ENCODE measurements at places on chromosomes 5 and 9. TPM values are rescaled to one million over a fixed set of nuclear protein-coding genes. Genes with fewer than 3 reads are reported as not detected.

GRCh38 chr9:102497709-102498108 lies 497.4 kb upstream of the CYLC2 start:
- DNase-seq: no peak
- H3K27me3 ChIP-seq: no peaks in the 10 kb centered on the region
- H3K4me1 ChIP-seq: no peaks in the 10 kb centered on the region
- no peaks in the 10 kb centered on the region for H3K36me3 ChIP-seq

GRCh38 chr5:24855485-24855884 lies 210.7 kb upstream of the CDH10 start:
- no peaks in the 10 kb centered on the region for H3K27me3 ChIP-seq
- H3K36me3 ChIP-seq: no peaks in the 10 kb centered on the region
- H3K4me3 ChIP-seq: no peak overlapping the region
- H3K27ac ChIP-seq: no peak overlapping the region
- DNase-seq: no peak
- no peaks in the 10 kb centered on the region for H3K4me1 ChIP-seq

The PRLR gene
- total RNA-seq: 0.08 TPM

The GMCL2 gene
- not detected for total RNA-seq

The DTWD2 gene
- 5.8 TPM for total RNA-seq
